CD4-positive, alpha-beta memory T cell (primary cell): ENCODE measurements at places on chromosomes 12 and 14. TPM values are rescaled to one million over a fixed set of nuclear protein-coding genes. Genes with fewer than 3 reads are reported as not detected.

MDM1 gene
- 13.0 TPM for polyA plus RNA-seq

DNA sequence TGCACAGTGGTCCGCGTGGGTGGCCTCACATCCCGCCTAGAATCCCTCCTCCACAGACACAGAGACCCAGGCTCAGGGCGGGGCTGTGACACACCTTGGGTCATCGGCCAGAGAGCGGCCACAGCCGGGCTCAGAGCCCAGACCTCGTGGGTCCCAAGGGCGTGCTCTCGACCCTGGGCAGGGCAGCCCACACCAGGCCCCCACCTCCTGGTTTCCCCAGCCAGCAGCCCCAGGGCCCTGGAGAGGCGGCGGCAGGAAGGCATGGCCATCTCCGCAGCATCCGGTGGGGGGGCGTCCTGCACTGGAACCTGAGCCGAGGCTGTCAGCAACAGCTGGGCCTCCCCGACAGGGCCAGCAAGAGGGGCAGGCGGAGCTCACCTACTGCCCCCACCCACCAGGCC, 15.2 kb downstream of the JAG2 start:
- H3K27ac ChIP-seq, result no peak overlapping the region
- no peaks in the 10 kb centered on the region for H3K4me1 ChIP-seq
- no peaks in the 10 kb centered on the region for H3K27me3 ChIP-seq
- DNase-seq, result no peak
- H3K36me3 ChIP-seq, result no peaks in the 10 kb centered on the region

DNA sequence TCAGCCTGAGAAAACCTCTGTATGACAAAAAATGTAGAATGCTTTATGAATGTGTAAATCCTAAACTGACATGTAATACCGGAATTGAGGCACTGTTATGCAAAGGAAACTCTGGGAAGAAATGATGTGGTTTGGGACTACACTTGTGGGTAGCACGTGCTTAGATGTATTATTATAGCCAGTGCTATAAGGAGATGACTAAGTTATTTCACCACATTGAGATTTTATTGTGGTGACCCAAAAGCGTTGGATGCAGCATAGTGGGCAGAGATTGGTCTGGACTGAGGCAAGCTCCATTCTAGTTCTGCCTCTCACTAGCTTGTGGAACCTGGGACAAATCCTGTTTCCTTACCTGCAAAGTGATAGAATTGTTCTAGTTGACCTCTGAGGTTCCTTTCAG, 172.2 kb downstream of the SNAPC1 start:
- H3K36me3 ChIP-seq, result no peaks in the 10 kb centered on the region
- no peak overlapping the region for H3K4me3 ChIP-seq
- DNase-seq, result no peak
- no peak overlapping the region for H3K27ac ChIP-seq
- H3K27me3 ChIP-seq, result no peaks in the 10 kb centered on the region
- no peaks in the 10 kb centered on the region for H3K4me1 ChIP-seq

DNA sequence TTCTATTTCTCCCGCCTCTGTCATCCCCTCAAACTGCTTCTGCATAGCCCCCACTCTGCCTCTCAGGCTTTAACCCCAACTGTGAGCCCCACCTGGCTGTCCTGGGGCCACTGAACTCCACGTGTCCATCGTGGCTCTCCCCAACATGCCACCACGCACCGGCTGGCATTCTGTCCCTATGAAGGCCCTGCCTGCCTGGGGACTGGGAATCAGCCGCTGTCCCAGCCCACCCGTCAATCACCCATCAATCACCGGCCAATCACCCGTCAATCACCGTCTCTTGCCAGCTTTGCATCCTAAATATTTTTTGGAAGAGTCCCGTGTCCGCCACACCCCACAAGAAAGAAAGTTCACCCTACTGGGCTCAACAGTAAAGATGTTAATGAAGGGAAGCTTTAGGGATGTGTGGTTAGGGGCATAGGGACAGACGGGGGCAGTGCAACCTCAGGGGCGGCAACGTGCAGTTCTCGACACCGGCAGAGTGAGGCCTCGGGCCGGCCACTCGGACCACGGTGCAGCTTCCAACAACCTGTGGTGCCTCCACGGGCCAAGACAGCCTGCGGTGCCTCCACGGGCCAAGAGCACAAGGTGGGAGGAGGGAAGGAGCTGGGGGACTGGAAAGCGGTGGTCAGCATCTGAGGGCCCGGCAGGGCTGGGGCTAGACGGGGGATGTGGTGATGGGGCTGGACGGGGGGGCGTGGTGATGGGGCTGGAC, 85.6 kb downstream of the GALNT9 start:
- no peaks in the 10 kb centered on the region for H3K4me1 ChIP-seq
- H3K36me3 ChIP-seq, result no peaks in the 10 kb centered on the region
- no peaks in the 10 kb centered on the region for H3K27me3 ChIP-seq
- no peak overlapping the region for H3K4me3 ChIP-seq
- no peak for DNase-seq

DNA sequence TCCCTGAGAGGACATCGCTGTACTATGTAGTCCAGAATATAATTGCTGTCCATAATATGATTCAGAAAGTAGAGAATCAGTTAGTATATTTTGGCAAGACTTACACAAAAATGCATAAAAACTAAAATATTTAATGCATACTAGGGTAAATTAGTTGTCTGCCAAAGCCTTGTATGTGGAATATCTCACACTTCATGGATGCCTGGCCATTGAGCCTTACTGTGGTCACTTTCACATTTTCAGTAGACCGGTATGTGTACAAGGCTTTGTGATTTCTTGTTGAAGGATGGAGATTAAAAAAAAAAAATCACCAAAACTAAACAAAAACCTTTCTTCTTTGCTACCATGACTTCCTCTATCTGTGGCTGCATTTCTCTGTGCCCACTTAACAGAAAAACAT, 197.3 kb upstream of the DDHD1 start:
- no peaks in the 10 kb centered on the region for H3K4me1 ChIP-seq
- DNase-seq, result no peak
- H3K27me3 ChIP-seq, result no peaks in the 10 kb centered on the region

PKP2 gene
- polyA plus RNA-seq, result 0.52 TPM

ZNF705A gene
- polyA plus RNA-seq, result not detected

RD3L gene
- polyA plus RNA-seq, result not detected

DNA sequence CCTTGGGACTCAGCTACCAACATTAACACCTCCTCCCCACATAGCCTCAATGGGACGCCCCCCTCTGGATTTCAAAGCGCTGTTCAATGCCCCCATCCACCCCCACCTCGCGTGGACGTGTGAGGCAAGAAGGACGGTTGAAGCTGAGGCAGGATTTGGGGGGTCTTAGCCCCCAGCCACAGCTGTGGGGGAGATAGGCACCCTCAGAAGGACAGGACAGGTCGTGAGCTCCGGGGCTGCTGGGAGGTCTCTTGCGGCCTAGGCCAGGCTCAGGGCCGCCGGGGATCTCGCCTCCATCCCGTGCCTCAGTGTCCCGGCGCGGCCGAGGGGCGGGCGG, 8.3 kb upstream of the SP7 start:
- no peak for DNase-seq
- no peak overlapping the region for H3K4me3 ChIP-seq
- no peaks in the 10 kb centered on the region for H3K27me3 ChIP-seq
- no peaks in the 10 kb centered on the region for H3K36me3 ChIP-seq

- H3K4me3 ChIP-seq, result no peak overlapping the region
- no peaks in the 10 kb centered on the region for H3K36me3 ChIP-seq
- no peak for DNase-seq
- H3K27ac ChIP-seq, result peak overlapping the region; percentile 84
- H3K27me3 ChIP-seq, result no peaks in the 10 kb centered on the region
- H3K4me1 ChIP-seq, result peaks cover 43% of the 10 kb centered on the region
These were observed 1.8 kb upstream of the RAB5B start for GRCh38 chr12:55972042-55972441.
